ENCODE measurements at places on chromosomes 7 and 10.

GRCh38 chr7:114939484-114940097 lies 17.7 kb downstream of the MDFIC start:
- no peak for DNase-seq

- no peak for DNase-seq
These were observed 13.1 kb downstream of the RBP3 start for GRCh38 chr10:47361293-47361692.

DNA sequence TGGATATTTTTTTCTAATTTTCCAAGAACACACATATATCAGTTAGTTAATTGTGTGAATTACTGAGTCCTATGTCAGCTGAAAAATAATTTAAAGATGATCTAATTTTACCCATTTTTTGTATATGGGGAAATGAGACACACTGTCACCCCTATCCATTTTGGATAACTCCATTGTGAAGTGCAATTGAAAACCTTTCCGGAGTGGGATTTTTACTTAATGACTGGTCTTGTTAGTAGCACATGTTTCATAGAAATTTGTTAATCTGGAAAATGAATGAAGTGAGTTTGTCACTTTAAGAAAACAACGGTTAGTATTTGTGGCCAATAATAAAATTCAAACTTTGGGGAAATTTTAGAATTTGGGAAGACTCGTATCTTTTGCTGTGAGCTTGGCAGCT lies 2.0 kb downstream of the GARS1 start:
- DNase-seq, result no peak

- DNase-seq, result no peak
These were observed 31.1 kb upstream of the SNX13 start for GRCh38 chr7:17971411-17971810.

GRCh38 chr10:95688648-95689047 lies 5.1 kb downstream of the TCTN3 start:
- no peak for DNase-seq

DNA sequence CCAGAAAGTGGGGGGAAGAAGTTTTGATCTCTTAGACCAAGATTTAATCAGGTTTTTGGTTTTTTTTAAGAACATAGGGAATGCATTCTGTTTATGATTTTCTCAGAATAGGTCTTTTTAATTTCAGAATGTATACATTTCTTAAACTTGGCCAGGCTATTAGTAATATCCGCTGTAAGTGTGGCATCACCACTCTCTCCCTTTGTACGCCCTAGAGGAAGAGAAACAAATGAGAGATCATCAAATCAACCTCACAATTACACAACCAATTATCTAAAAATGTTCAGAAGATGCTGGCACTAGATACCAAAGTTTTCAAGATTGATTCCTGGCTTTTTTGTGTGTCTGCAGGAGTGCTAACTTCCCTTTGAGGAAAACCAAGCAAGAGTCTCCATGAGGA lies 70.0 kb downstream of the KLF6 start:
- DNase-seq, result no peak

DNA sequence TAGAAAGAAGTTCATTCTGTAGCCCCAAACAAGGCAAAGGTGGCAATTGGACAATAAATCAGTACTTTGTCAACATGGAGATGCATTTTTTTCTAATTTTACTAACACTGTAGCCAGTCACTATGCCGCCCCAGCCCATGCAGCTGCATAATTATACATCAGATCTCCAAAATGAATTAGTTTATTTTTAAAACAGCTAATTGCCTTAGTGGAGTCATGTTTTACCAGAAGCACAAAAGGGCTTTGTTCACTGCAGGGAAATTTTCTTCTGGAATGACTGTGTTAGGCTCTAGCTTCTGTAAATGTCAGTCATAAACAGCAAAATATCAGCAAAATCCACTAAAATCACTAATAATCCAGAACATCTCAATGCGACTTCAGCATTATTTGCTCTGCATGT lies 20.1 kb upstream of the HDAC9 start:
- DNase-seq, result no peak

DNA sequence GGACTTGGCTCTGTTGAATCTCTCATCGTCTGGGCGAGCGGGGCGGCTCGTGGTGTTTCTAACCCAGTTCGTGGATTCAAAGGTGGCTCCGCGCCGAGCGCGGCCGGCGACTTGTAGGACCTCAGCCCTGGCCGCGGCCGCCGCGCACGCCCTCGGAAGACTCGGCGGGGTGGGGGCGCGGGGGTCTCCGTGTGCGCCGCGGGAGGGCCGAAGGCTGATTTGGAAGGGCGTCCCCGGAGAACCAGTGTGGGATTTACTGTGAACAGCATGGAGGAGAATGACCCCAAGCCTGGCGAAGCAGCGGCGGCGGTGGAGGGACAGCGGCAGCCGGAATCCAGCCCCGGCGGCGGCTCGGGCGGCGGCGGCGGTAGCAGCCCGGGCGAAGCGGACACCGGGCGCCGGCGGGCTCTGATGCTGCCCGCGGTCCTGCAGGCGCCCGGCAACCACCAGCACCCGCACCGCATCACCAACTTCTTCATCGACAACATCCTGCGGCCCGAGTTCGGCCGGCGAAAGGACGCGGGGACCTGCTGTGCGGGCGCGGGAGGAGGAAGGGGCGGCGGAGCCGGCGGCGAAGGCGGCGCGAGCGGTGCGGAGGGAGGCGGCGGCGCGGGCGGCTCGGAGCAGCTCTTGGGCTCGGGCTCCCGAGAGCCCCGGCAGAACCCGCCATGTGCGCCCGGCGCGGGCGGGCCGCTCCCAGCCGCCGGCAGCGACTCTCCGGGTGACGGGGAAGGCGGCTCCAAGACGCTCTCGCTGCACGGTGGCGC lies at the start of gene EN2:
Gene EN2, plus strand, starts transcription at position 19 of the 767 bp plus-strand sequence. Its CDS starts 249 bp downstream, at position 268.
- DNase-seq, result no peak

DNA sequence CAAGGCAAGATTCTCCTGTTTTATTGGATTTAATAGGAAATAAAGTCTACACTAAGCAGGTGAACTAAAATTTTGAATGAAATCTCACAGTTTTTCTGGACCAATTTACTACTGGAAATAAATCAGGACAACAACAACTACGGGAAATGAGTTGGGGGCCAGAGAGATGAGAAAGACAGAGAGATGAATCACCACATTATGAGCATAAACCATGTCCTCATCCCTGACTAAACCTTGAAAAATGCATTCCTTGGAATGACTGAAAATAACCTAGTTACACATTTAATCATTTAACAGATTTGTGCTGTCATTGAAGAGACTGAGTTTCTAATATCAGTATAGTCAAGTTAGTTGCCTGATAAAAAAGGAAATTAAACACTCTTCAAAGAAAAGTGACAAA lies 608.4 kb upstream of the KCND2 start:
- no peak for DNase-seq

DNA sequence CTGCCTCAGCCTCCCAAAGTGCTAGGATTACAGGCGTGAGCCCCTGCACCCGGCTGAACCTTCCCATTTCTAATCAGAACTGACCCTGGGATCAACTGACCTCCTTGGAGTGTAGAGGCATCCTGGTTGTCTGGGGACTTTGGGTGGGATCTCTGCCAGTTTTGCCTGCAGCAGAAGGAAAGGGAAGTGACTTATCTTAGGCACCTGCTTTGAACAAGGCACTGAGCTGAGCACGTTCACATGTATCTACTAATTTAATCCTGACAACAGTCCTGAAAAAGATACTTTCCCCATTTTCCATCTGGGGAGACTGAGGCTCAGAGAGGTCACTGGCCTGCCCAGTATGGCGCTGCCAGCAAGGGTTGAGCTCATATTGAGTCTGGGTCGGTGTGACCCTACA lies 153.4 kb downstream of the CUX1 start:
- DNase-seq, result no peak

- no peak for DNase-seq
These were observed 3.5 kb downstream of the POLR3A start for GRCh38 chr10:78025685-78026364.

- DNase-seq, result no peak
These were observed 107.7 kb upstream of the ANK3 start for GRCh38 chr10:60497364-60497763.

DNA sequence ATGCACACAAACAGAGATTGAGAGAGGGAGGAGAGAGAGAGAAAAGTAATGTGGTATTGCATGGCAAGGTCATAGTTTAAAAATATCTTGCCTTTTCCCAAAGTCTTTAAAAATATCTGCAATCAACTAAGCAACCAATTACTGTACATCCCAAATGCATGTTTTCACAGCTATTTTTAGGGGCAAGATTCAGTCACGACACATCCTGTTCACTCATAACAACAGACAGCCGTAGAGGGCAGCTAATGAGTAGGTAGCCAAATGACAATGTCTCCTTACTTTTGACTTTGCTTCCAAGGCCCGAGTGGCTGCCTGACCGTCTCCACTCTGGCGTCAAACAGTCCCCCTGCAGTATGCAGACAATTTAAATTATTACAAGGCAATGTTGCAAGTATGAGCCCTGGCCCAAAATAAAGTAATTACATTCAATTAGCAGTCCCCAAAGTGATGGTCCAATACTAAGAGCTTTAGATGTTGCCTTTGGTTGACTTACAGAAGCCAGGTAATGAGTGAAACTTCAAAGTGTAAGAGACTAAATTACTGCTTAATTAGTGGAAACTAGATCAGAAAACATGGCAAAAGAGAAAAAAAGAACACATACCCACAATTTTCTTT lies 162.9 kb downstream of the MBL2 start:
- no peak for DNase-seq

GRCh38 chr7:51645702-51646298 lies 329.2 kb upstream of the COBL start:
- no peak for DNase-seq

GRCh38 chr7:118793582-118793981 lies 569.1 kb downstream of the ANKRD7 start:
- no peak for DNase-seq

GRCh38 chr10:109393425-109393824 lies 529.9 kb downstream of the XPNPEP1 start:
- no peak for DNase-seq

DNA sequence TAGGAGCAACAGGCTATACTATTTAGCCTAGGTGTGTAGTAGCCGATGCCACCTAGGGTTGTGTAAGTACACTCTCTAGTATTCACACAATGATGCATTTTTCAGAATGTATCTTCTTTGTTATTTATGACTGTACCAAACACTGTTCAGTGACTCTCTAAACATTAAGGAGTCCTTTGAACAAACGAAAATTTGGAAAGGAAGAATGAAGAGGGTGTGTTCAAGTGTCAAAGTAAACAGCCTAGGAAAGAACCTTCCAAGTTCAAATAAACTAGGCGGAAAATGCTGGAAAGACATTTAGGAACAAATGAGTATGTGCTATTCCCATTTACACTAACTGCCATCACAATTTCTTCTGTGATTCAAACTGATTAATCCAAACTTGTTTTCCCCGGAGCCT lies 142.4 kb downstream of the CHCHD3 start:
- no peak for DNase-seq

- peak; percentile 81 for DNase-seq
These were observed at the start of gene ITGB1 for GRCh38 chr10:32958085-32959005. ITGB1 (minus strand) TSS chr10:32958230; CDS start chr10:32935558, 22,672 bp downstream.

DNA sequence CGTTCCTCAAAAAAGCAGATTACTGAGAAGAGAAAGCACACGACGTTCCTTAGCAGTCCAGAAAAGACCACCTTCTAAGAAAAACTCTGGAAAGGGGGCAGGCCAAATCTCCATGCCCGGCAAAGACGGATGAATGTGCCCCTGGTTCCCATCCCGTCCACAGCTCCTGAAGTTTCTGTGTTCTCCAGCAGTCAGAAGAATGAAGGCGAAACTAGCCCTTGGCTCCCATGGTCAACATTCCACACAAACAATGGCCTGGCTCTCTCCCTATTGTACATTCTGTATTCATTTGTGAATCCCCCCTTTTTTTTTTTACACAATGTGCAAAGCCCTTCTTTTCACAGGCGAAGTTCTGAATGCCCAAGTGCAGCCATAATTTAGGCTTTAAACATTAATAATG lies 5.3 kb downstream of the CTBP2 start:
- DNase-seq, result no peak

DNA sequence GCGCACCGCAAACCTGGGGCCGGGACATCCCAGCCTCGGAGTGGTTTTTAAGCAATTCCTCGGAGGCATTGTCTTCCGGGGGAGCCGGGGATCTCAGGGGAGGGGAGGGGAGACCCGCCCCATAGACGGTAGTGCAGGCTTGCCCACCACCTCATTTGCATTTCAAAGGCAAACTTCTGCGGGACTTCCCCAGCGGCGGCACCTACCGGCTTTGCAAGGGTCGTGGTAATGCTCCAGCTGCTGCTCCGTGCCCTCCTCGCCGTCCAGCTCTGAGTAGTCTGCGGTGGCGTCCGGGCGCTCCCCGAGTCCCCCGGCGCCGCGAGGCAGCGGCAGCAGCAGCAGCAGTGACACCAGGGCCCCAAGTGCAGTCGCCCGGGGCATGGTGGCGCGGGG lies 425 bp downstream of the TLL2 start:
- peak; percentile 55 for DNase-seq

GRCh38 chr10:126062131-126063032 lies 166.0 kb downstream of the FANK1 start:
- DNase-seq, result no peak

GRCh38 chr10:113666682-113667252 lies 2.9 kb upstream of the NRAP start:
- DNase-seq, result no peak

Data from naive B cell (primary cell).